ENCODE measurements at places on chromosomes 12 and 14.

GRCh38 chr12:14171106-14171505 lies 189.7 kb upstream of the GRIN2B start:
- no peak for DNase-seq

- no peak for DNase-seq
These were observed 3.3 kb downstream of the AHNAK2 start for GRCh38 chr14:104974665-104975390.

DNA sequence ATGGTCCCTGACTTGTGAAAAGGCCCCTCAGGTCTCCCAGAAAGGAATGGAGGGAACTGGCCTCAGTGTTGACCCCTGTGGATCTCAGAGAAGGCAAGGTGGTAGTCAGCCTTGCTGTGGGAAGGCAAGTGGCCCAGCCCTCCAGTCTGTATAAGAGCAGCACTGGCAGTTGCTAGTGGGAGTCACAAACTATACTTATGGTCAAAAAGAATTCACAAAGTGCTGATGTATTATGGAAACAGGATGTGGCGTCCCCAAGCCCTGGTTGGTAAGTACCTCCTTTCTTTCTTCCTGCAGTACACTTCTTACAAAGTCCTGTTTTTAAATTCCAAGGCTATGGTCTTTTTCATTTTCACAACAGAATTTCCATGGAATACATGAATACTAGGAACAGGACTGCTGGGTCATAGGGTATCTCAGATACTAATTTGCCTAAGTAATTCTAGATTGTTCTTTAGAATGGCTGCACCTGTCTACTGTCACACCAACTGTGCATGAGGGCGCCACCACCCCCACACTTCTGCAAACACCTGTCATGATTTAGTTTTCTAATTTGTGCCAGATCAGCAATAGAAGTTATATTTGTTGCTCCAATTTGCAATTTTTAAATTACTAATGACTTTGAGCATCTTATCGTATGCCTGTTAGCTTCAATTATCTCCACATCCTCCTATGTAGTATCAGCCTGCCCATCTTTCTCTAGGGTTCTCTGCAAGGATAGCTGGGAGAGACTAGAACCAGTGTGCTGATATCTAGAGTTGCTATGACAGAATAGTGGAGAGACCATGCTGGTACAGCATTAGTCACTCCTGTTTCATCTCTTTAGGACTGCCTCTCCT lies 40.7 kb upstream of the TMEM263 start:
- DNase-seq, result no peak

- no peak for DNase-seq
These were observed 11.0 kb downstream of the ITPR2 start for GRCh38 chr12:26822026-26822425.

DNA sequence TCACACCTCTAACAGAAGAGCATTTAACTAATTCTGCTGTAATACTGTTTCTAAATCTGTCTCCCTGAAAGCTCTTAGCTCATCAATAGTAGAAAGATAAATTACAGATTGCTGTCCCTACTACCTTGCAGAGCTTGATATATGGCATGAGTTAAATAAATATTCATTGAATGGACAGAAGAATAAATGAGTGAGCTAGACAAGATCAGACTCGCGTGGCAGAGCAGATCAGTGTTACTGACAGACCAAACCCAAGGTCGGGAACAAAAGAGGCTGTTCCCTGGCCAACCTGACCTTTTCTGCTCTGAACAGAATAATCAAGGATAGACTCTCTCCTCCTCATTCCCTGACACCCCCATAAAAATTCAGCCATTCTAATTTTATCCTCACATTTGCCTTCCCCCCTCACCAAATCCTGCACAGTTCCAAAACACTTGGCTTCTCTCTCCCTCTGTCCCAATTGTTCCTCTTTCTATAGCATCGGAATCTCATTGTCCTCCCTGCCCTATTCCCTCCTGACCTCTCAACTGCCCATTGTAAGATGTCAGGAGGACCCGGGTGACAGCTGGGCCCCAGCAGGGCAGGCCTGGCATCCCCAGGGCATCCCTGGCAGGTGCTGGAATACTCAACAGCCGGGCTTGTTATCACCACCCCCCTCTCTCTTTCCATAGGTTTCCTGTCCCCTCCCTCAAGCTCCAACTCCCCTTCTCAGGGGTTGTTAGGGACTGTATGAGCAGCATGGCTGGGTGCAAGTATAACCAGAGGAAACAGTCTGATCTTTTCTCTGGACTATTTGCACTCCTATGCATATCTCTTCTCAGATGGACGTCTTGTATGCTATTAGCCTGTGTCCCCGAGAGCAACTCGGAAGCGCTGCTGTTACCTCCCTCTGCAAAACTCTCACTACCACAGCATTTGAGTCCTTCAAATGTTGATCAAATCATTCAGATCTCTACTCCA lies 19.9 kb downstream of the NEUROD4 start:
- DNase-seq, result no peak

DNA sequence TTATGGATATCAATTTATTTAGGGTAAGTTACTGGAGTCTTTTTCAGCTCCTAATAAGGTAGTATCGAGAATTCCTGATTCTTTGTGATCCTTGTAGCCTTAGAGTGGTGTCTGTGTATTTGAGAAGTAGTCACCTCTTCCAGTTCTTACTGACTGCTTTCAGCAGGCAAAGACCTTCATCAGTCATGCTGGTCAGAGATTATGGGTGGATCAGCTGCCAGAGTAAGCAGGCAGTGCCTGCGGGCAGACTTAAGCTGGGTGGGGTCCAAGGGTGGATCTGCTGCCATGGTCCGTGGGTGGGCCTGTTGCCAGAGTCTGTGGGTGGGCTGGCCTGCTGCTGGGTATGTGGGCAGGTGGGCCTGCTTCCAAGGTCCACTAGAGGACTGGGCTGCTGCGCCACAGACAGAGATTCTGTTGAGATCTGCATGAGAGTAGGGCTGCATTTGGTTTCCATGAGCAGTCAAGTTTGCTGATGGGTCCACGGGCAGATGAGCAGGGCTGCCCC lies 188.7 kb downstream of the ANO2 start:
- no peak for DNase-seq

Data from epithelial cell of proximal tubule (primary cell).